ENCODE measurements at places on chromosomes 7 and 10. TPM values are rescaled to one million over a fixed set of nuclear protein-coding genes. Genes with fewer than 3 reads are reported as not detected.

Gene DKK1
- polyA plus RNA-seq, result 59.9 TPM

Gene TMEM273
- 2.8 TPM for polyA plus RNA-seq

GRCh38 chr7:28750981-28751380 lies 207.1 kb downstream of the TRIL start:
- no peak for DNase-seq

Gene CAMK2B
- 1.7 TPM for polyA plus RNA-seq

- DNase-seq, result no peak
Observed at GRCh38 chr10:70437721-70438120, 3.8 kb downstream of the NODAL start.

DNA sequence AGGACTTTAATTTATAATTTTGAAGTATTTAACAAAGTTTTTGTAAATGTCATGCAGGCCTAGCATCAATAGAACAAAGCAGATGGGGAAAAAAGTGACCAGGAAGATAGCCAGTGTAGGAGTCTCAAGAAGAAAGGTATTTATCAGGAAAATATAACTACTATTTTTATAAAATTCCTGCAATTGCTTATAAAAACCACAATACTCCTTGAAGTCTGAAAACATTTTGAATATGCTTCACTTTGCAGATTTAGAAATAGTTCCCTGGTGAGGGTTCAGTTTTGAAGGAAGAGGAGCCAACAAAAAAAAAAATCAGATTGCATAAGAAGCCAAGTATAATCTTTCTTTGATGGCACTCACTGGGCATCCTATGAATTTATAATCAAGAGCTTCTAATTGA lies 34.1 kb downstream of the MTERF1 start:
- DNase-seq, result no peak

Gene EIF5AL1
- 0.55 TPM for polyA plus RNA-seq

DNA sequence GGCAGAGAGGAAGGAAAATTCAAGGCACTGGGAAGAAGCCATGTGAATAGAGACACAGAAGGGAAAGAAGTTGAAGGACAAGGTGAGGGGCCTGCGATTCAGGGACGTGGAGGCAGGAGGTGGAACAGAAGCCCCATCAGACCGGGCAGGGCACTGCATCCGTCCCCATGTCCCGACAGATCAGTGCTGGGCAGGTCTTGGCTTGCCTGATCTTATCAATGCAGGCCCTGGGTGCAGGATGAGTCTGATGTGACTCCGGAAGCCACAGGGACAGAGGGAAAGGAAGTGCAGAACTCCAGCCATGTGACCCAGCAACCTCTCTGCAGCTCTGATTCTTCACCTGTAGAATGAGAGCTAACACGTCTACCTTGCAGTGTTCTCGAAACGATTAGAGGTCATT lies 136.2 kb upstream of the CTBP2 start:
- no peak for DNase-seq

DNA sequence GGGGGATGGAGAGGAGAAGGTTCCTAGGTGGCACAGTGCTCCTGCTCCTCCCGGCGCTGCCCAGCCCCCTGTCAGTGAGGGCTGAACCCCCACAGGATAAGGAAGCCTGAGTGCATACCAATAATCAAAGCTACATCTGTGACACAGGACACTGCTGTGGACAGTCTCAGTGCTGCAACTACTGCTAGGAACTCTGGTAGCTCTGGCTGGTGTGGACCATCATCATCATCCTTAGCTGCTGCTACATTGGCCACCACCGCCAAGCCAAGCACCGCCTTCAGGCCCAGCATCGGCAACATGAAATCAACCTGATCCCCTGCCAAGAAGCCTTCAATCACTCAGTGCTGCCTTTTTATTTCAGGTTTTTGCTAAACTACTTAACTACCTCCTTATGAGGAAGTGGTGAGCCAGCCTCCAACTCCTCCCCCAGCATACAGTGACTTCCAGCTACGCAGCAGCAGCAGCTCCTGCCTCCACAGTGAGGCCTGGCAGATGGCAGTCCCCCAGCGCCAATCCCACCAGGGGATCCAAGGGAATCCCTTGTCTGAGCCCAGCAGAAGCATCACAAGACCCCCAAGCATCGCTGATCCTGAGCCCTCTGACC lies 32.1 kb upstream of the SLC26A4 start:
- DNase-seq, result no peak

DNA sequence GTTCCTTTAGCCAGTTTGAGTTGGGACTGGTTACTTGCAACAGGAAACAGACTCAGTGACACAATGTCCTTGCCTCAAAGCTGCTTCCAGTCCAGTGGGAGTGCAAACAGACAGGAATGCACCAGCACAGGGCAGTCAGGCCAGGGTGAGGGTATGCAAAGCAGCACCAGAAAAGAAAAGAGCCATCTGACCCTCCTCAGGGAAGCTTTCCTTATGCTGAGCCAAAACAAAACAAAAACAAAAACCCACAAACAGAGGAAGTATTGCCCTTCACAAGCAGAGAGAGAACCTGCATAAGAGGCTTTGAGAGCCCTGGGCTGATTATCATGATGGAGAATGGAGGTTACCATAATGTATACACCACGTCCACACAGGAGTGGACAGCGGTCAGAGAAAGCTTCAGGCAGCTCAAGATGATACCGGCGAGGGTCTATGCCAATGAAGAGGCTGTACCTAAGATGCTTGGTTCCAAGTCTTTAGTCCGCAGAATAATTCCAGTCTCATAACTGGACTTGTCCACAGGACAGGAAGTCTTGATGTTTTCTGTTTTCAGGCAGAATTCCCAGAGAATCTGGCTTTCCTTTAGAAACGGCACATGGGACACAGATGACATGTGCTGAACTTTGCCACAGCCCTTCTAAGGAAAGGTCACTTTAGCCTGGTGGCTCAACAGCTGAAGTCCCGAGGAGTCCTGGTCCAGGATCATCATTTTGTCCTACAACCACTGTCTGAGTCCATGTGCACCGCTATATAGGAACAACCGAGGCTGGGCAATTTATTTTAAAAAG lies 263.3 kb downstream of the TNS3 start:
- DNase-seq, result no peak

GRCh38 chr10:70461397-70462348 lies 16.9 kb upstream of the PALD1 start:
- no peak for DNase-seq

Gene ARPC1A
- 111 TPM for polyA plus RNA-seq
